Umbilical cord (tissue), 2 donors: ENCODE measurements at places on chromosomes 7 and 10. TPM values are rescaled to one million over a fixed set of nuclear protein-coding genes. Genes with fewer than 3 reads are reported as not detected.
A peak's percentile ranks its signal among the peaks of the same experiment; 100 is the strongest.

- DNase-seq, result no peak
These were observed 185.2 kb downstream of the CACNB2 start for GRCh38 chr10:18325410-18325809.

- no peak for DNase-seq
These were observed 178.6 kb downstream of the SORCS3 start for GRCh38 chr10:104819731-104820130.

DNA sequence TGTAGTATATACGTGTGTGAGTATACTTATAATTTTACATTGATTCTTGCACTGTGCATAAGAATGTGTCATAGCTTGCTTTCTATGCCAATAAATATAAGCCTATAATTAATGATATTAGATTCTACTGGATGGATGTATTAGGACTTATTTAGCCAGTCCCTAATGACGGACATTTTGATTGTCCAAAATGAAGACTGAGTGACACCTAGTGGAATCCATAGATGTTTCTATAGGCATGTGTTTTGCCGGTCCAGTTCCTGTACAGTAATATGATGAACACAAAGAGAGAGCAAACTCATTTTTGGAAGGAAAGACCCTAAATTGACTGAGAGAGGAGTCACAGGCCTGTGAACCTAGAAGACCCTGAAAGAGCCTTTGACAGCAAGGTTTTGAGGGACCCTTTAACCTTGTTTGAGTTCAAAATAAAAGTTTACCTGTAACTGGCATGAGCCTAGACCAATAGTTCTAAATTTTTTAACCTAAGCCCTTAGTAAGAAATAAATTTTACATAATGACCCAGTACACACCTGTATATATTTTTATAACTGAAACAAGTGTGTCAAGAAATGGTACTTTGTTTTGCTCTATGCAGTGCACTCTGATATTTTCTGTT, 42.4 kb upstream of the AGBL3 start:
- DNase-seq, result peak; percentile 41

SLC13A1 gene
- total RNA-seq, result 0.48 TPM

TUBAL3 gene
- not detected for total RNA-seq

DNA sequence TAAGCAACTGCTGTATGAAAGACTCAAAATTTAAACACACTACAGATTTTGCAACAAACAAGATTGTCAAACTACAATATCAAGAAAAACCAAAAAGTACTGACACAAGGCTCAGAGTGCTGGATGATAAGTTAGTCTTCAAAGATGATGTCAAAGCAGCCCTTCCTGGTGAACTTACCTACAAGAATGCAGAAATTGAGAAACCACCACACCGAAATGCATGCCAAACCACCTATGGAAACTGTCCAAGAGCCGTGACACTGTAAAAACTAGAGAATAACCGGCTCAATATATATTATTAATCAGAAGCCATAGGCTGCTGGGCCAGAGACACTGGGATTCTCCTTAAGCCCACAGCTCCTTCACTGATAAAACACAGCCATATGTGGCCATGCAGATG, 25.3 kb downstream of the DENND11 start:
- DNase-seq, result no peak

DNA sequence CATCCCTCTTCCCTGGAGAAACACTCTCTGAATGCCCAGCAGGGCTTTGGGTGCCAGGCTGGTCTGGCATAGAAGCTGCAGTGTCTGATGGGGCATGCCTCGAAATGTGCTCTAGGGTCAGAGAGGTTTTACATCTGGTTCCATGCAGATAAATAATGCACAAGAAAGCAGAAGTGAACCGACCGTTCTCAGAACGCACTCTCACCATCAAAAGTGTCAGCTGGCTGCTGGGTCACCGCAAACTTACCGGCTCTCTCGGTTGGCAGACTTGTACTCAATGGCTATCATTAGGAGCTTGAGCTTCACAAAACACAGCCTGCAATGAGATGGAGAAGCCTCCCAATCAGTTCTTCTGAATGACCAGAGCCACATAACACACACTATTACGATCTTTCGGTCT, 610.0 kb downstream of the KCNMA1 start:
- no peak for DNase-seq

- DNase-seq, result no peak
These were observed 387.4 kb upstream of the CELF2 start for GRCh38 chr10:10630281-10630680.

- DNase-seq, result no peak
These were observed 54.4 kb upstream of the TMEM72 start for GRCh38 chr10:44856696-44857095.

- peak; percentile 47 for DNase-seq
These were observed 4.1 kb downstream of the IMPDH1 start for GRCh38 chr7:128405471-128406313.

DNA sequence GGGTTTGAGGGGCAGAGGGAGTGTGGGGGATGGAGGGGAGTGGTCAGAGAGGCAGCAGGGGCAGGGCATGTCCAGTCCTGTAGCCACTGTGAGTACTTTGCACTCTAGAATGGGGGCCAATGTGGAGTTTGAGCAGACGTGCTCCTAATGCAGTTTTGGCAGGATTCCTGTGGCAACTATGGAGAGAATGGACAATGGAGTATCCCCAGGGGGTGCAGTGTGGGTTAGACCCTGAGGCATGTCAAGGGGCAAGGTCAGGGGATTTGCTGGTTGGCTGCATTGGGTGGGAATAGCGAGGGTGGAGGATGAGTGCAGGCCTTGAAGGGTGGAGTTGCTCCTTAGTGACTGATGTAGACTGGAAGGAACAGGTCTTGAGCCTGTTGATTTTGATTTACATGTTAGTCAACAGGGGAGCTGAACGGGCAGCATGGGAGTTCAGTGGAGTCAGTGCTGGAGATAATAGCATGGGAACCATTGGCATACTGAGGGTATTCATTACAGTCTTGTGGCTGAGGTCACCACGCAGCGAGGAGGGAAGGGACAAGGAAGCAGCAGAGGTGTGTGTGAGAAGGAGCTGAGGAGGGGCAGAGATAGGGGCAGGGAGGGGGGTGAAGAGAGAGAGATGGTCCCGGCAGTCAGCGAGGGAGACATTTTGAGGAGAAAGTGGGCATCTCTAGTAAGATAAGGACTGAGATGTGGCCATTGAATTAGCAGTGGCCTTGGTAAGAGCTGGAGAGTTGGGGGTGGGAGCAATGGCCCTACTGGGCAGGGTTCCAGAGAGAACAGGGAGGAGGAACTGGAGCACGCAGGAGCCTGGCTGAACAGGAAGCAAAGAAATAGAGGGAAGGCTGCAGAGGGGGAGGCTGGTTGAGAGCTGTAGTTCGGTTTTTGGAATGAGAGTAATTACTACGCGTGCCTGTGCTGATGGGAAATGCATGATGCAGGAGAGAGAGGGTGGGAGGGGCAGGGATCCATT, 112.7 kb downstream of the CCNY start:
- DNase-seq, result peak; percentile 34

GRCh38 chr7:128916643-128916915, 6.1 kb upstream of the KCP start:
- DNase-seq, result no peak

- no peak for DNase-seq
These were observed 66.8 kb upstream of the CCNJ start for GRCh38 chr10:95976362-95977229.
